ENCODE measurements at places on chromosomes 12 and 14.

DNA sequence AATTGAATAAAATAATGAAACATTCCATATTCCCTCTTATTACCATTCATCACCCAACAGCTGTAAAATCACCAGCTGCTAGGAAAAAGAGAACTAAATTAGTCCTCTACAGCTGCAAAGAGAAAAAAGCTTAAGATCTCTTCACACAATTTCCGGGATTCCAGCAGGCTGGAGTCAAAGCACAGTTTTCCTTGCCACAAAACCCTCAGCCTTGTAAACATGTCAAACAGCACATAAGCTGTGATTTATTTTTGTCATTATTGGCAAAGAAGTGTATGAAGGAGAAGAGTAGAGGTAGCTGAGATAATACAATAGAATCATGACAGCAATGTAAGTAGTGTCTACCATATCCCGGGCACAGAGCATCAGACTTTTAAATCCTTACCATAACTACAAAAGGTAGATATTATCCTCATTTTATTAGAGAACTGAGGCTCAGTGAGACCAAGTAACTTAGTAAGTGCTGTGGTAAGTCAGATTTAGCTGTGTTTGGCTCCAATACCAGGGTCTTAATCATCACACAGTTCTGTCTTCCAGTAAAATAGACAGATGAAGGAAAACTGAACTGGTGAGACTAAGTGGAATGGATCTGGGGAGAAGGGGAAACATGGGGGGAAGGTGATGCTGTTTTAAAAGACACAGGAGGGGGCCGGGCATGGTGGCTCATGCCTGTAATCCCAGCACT, 57.3 kb downstream of the NTN4 start:
- no peaks in the 10 kb centered on the region for H3K4me1 ChIP-seq
- DNase-seq, result no peak
- H3K4me3 ChIP-seq, result no peak overlapping the region
- no peak overlapping the region for H3K27ac ChIP-seq
- H3K27me3 ChIP-seq, result peaks cover 5% of the 10 kb centered on the region
- peaks cover 10% of the 10 kb centered on the region for H3K36me3 ChIP-seq

DNA sequence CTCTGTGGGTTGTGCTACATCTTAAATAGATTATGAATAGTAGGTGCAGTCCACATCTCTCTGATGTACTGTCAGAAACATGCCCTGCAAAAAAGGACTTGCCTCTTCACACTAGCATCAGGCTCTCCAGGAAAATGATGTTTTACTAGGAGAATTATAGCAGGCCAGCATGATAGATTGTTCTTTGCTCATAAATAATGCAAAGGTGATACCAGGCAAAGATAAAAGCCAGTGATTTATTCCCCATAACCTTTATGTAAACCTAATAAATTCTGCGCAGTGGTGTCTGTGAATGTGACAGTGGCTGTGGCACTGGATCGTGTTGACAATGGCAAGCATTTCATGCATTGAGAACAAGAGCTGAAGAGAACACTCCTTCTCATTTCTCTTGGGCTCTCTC, 646.5 kb upstream of the SEL1L start:
- no peaks in the 10 kb centered on the region for H3K27me3 ChIP-seq
- no peak overlapping the region for H3K27ac ChIP-seq
- no peak overlapping the region for H3K4me3 ChIP-seq
- no peaks in the 10 kb centered on the region for H3K4me1 ChIP-seq
- no peak for DNase-seq

GRCh38 chr12:122609732-122610131, 82.7 kb downstream of the KNTC1 start:
- no peak overlapping the region for H3K4me3 ChIP-seq
- no peak overlapping the region for H3K27ac ChIP-seq
- H3K27me3 ChIP-seq, result no peaks in the 10 kb centered on the region
- DNase-seq, result no peak

DNA sequence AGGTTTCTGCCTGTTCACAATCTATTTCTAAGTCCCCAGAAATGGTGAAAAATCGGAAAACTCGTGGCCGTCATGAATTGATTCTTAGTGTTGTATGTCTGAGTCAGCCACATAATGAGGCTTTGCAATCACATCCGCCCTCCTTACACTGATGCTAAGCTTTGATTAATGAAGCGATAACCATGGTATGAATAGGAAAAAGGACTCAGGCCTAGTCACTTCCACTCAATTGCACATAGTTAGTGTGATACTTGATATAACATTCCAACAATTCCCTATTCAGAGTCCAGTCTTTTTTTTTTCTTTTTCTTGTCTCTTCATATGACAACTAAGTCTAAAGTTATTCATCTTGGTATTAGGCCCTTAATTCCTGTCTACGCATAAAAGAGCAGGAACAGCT, 1231.0 kb downstream of the VRK1 start:
- no peaks in the 10 kb centered on the region for H3K4me1 ChIP-seq
- H3K36me3 ChIP-seq, result no peaks in the 10 kb centered on the region
- H3K27me3 ChIP-seq, result no peaks in the 10 kb centered on the region
- DNase-seq, result no peak
- H3K27ac ChIP-seq, result no peak overlapping the region

GRCh38 chr12:112105891-112106290, 2.7 kb downstream of the NAA25 start:
- H3K4me3 ChIP-seq, result no peak overlapping the region
- H3K27ac ChIP-seq, result no peak overlapping the region
- H3K4me1 ChIP-seq, result peaks cover 48% of the 10 kb centered on the region
- no peaks in the 10 kb centered on the region for H3K27me3 ChIP-seq
